ENCODE measurements at places on chromosomes 7 and 10.

DNA sequence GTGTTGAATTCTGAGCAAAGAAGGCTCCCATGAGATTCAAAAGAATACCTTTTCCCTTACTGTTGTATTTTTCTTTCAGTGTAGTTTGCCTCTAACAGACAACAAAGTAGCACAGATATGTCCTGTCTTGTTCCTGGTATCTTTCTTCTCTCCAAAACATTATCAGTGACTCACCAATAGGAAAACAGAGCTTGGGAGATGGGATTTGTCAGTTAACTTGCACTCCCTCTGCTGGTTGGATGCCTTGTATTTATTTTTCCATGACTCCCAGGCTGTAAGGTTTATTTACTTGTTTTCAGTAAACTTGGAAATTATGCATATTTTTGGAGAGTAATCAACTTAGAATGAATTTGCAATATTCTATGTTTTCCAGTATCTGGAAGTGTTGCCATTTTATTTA lies 129.7 kb downstream of the SAMD9 start:
- peak; percentile 4 for DNase-seq

DNA sequence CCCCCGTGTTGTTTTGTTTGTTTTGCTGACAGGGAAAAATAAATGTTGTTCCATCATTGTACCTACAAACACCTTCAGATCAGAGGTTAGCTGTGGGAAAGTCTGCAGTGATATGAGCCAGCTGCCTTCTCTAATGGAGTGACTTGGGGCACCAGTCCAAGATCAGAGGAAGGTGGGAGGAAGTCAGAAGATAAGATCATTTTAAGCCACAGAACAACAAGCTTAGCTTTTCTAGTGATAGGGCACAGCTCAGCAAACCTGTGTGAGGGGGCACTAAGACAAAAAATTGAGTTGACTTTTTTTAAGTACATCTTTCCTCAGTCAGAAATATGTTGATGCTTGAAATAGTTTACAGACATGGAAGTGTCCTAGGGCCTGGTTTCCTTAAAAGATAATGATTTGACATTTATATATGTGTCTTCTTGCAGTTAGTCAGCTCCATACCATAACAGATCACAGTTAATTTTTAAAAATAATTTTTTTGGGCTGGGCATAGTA lies 240.3 kb upstream of the KAT6B start:
- no peak for DNase-seq

GRCh38 chr10:22911889-22912762 lies 15.7 kb upstream of the ARMC3 start:
- no peak for DNase-seq

DNA sequence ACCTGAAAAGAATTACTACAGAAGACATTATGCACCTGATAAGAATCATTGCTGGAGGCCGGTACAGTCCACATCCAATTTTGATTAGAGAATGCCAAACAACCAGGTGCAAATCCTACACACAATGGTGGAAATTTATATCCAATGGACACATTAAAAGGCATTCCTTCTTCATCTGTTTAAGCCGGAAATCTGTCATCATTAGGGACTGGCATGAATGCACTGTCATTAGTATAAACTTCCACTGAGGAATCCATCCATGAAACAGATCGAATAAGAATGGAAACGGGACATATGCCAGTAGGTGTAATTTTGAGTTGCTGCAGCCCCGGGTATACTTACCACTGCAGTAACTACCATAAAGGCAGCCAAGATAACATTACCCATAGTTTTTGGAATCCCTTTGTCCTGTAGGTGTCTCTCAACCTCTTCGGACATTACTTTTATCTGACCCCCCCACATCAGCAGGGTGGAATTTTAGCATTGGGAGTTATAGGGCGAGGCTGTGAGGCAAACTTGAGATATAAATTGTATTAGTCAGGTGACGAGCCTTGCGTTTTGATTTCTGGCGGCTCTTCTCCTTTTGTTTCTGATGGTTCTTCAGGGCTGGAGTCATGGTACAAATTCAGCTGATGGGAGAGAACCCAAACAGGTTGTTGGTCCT lies 36.5 kb upstream of the AKR1C2 start:
- DNase-seq, result no peak

DNA sequence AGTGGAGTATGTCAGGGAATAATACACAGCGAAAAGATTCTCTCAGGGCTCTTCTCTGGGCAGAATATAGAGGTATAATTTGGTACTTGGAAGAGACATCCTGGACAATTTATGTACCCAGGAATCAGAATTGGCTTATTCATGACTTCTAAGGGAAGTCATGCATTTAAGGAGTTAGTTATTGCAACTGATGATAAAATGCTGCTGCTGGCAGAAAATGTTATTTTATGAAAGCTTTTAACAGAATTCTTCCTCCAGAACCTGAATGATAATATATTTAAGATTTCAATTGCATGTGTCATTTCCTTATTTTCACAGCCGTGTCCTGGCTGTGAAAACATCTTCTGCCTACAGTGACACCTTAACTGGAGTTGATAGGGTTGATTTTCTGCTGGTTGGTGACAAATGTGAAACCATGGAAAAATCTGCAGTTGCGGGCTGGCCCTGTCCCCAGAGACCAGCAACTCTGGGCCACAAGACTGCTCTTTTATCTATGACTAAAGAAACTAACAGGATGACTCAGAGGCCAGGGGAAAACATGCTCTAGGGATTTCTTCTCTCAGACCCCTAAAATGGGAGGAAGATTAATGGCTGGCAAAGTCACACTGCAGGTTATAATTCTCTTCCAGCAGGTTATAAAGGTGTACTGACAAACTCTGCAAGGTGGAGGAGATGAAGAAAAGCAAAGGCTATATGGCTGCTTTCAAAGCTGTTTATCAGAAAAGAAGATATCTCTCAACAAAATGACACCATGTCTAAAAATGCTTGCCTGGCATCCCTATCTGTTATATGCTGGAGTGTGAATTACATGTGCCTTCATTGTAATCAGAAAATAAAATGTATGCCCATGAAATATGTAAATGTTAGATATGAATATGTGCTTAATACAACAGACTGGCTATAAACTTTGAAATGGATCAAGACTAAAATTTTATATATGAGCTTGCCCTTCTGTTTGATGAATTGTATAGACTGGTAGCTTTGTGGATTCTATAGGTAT lies 12.1 kb upstream of the TRUB1 start:
- DNase-seq, result no peak

GRCh38 chr10:25758041-25758457 lies 176.0 kb upstream of the MYO3A start:
- peak; percentile 19 for DNase-seq
